ENCODE measurements at places on chromosomes 7 and 10. TPM values are rescaled to one million over a fixed set of nuclear protein-coding genes. Genes with fewer than 3 reads are reported as not detected.

AKR1C1 gene
- total RNA-seq = 13.0 TPM

PRKCQ gene
- 0.93 TPM for total RNA-seq

CCL26 gene
- 0.82 TPM for total RNA-seq

NIPSNAP2 gene
- total RNA-seq = 67.5 TPM

OR2A1 gene
- total RNA-seq = not detected

CRTAC1 gene
- total RNA-seq = 0.17 TPM

ECD gene
- 18.2 TPM for total RNA-seq

EN2 gene
- total RNA-seq = not detected

BAMBI gene
- total RNA-seq = 4.6 TPM

CLEC2L gene
- total RNA-seq = not detected

AKR1C8 gene
- total RNA-seq = not detected

TIMM23B gene
- total RNA-seq = 7.7 TPM

IDI2 gene
- total RNA-seq = not detected

ZNF33B gene
- total RNA-seq = 25.1 TPM
